Dermis microvascular lymphatic vessel endothelial cell (primary cell): ENCODE measurements at places on chromosomes 5 and 9. TPM values are rescaled to one million over a fixed set of nuclear protein-coding genes. Genes with fewer than 3 reads are reported as not detected.

INSL4 gene
- total RNA-seq = not detected in 2 replicates

EIF4E1B gene
- under 0.01 TPM in 1 of 2 replicates, not detected in the other for total RNA-seq

ADGRV1 gene
- total RNA-seq = 0.13 and 0.25 TPM in 2 replicates

BNC2 gene
- total RNA-seq = 4.5 and 5.7 TPM in 2 replicates

PCDHB8 gene
- total RNA-seq = 0.38 and 0.51 TPM in 2 replicates

ALG2 gene
- total RNA-seq = 32.6 and 47.5 TPM in 2 replicates

PLPP7 gene
- 1.9 and 2.3 TPM in 2 replicates for total RNA-seq
